ENCODE measurements at places on chromosomes 4 and X. TPM values are rescaled to one million over a fixed set of nuclear protein-coding genes. Genes with fewer than 3 reads are reported as not detected.

- no peaks in the 10 kb centered on the region for H3K36me3 ChIP-seq
- no peaks in the 10 kb centered on the region for H3K27me3 ChIP-seq
- no peak for DNase-seq
- no peak overlapping the region for H3K4me3 ChIP-seq
- H3K4me1 ChIP-seq = no peaks in the 10 kb centered on the region
- no peak overlapping the region for H3K27ac ChIP-seq
Measured at GRCh38 chrX:56033495-56034180, 198.5 kb upstream of the KLF8 start.

- H3K4me3 ChIP-seq = no peak overlapping the region
- DNase-seq = no peak
- H3K27me3 ChIP-seq = peaks cover 33% of the 10 kb centered on the region
Measured at GRCh38 chr4:8853249-8853648, 18.4 kb downstream of the HMX1 start.

IRS4 gene
- total RNA-seq = 0.07 TPM

DNA sequence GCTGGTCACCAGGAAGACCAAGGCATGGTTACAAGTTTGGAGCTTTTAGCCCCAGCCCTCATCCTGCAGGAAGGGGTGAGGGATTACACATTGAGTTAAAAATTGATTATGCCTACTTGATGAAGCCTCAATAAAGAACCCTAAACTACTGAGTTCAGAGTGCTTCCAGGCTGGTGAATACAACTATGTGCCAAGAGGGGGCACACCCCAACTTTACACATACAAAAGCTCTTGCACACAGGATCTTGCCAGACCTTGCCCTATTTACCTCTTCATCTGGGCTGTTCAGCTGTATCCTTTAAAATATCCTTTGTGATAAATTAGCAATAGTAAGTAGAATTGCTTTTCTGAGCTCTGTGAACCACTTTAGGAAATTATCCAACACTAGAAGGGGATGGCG is 489.3 kb downstream of the INPP4B start:
- H3K4me1 ChIP-seq = peaks cover 74% of the 10 kb centered on the region
- H3K27ac ChIP-seq = peak overlapping the region; percentile 82
- DNase-seq = no peak
- H3K36me3 ChIP-seq = peaks cover 5% of the 10 kb centered on the region
- no peak overlapping the region for H3K4me3 ChIP-seq
- H3K27me3 ChIP-seq = no peaks in the 10 kb centered on the region

ARSJ gene
- not detected for total RNA-seq

DNA sequence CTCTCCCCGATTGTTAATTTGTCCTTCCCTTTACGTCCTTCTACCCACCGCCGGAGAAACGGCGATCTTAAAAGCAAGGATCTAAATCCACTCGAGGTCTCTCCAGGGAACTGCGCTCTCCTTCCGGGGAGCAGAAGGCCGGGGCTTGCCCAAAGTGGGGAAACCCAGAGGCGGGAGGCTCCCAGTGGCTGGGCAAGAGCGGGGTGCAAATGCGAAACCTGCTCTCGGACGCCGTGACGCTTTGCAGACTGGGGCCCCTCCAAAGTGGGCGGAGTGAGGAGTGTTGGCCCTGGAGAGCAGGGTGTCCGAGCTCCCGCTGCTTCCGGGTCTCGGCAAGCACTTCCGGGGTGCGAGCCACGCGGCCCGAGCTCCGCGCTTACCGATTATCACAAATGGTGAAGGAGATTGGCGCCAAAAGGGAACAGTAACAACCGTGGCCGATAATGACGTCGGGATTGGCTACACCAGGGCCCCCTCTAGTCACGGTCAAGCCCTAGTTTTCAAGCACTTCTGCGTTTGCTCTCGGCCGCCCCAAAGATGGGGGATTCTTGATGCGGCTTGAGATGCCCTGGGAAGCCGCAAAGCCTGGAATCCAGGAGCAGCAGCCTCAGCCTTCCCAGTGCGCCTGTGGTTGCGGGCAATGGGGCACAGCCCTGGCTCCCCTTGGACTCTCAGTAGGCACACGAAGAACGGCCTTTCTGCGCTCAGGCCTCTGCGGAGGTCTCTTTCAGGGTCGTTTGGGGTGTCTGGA is 29.0 kb downstream of the HAND2 start:
- peak overlapping the region; percentile 7 for H3K4me3 ChIP-seq
- peaks cover 78% of the 10 kb centered on the region for H3K27me3 ChIP-seq
- peaks cover 5% of the 10 kb centered on the region for H3K36me3 ChIP-seq
- H3K27ac ChIP-seq = no peak overlapping the region
- H3K4me1 ChIP-seq = peaks cover 6% of the 10 kb centered on the region
- DNase-seq = no peak

GRPR gene
- total RNA-seq = not detected

DNA sequence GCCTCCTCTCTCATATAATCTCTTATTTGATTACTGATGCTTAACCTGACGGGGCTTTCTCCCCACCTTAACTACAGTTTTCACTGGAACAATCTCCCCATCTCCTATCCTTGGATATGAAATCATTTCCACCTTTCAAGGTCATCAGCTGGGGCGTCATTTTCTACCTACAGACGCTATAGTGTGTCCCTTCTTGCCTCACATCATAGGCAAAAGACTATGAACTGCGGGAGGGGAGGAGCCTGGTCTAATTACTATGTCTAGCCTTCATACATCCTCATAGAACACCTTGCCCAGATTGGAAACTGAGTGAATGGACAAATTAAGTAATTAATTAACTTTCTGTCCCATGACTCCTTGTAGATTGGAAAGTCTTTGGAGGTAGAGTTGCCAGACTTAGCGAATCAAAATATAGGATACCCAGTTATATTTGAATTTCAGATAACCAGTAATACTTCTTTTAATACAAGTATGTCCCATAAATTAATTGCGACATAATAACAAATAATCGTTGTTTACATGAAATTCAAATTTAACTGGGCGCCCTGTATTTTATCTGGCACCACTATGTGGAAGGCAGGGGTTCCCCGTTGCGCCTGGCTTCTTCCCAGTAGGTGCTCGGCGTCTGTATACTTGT is 752 bp upstream of the ATP6AP2 start:
- H3K4me1 ChIP-seq = peaks cover 17% of the 10 kb centered on the region
- H3K36me3 ChIP-seq = peaks cover 4% of the 10 kb centered on the region
- no peaks in the 10 kb centered on the region for H3K27me3 ChIP-seq
- H3K27ac ChIP-seq = peak overlapping the region; percentile 97

DNA sequence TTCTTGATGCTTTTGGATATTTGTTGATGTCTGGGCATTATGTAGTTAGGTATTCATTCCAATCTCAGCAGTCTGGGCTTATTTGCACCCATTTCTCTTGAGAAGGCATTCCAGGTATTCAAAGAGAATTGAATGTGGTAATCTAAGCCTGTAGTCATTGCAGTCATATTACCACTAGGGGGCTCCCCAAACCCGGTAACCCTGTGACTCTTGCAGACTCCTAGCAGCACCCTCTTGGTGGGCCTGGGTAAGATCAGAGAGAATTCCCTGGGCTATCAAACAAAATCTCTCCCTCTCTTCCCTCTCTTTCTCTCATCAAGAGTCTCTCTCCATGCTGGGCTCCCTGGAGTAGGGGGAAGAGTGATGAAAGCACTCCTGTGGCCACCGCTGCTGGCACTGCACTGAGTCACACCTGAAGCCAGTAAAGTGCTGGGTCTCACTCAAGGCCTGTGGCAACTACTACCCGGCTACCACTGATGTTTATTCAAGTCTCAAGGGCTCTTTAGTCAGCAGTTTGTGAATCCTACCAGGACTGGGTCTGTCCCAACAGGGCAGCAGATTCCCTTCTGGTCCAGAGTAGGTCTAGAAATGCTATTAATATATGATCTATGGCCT is 187.7 kb upstream of the NUDT10 start:
- H3K4me3 ChIP-seq = no peak overlapping the region
- H3K4me1 ChIP-seq = no peaks in the 10 kb centered on the region
- peak; percentile 0 for DNase-seq
- H3K36me3 ChIP-seq = no peaks in the 10 kb centered on the region

DNA sequence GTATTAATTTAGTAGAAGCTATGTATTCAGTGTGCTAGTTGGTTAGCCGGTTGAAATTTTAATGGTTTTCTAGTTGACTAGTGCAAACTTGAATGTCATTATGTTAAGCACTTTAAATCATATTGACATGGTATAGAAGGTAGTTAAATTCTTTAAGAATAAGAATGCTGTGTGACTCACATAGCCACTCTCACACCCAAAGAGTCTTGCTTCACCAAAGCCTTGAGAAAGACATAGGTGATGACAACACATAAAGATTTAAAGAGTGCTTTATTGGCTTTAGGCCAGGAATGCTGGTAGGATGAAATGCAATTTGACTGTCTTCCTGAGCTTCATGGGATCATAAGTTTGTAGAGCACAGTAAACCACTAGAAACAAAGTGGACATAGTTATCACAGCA is 85.3 kb downstream of the DCAF8L2 start:
- H3K27me3 ChIP-seq = no peaks in the 10 kb centered on the region
- no peak overlapping the region for H3K4me3 ChIP-seq
- no peak for DNase-seq
- H3K36me3 ChIP-seq = no peaks in the 10 kb centered on the region

DNA sequence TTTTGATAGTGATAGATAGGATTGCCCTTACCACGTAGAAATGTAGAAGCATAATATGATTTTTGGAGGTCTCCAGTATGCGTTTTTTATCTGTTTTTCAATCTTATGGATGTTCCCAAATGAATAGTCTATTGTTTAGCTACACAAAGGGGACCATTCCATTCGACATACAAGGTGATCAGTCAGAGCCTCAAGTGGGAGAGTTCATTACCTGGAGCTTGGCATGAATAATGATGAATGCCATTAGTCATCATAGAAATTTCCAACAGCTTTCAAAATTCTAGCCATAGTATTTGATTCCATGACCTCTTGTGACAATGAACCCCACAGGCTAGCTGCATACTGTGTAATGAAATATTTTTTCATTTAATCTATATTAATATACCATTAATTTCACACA is 123.6 kb downstream of the PDHA2 start:
- no peaks in the 10 kb centered on the region for H3K27me3 ChIP-seq
- no peak overlapping the region for H3K4me3 ChIP-seq
- no peaks in the 10 kb centered on the region for H3K4me1 ChIP-seq
- DNase-seq = no peak
- H3K36me3 ChIP-seq = no peaks in the 10 kb centered on the region

Data from activated T-helper 1 cell treated with anti-CD3 and anti-CD28 coated beads, Interleukin-12 subunit alpha, Interleukin-12 subunit beta, Interleukin-2, Interleukin-4 antibody, amounts not matched to agents 30 ng/mL and 10 ng/mL and 1 ng/mL, durations not matched to agents 14 hours and 24 hours and 36 hours (primary cell).